ENCODE measurements at places on chromosomes 1 and 21. TPM values are rescaled to one million over a fixed set of nuclear protein-coding genes. Genes with fewer than 3 reads are reported as not detected.

GRCh38 chr1:43293176-43293575 is 7.6 kb upstream of the TIE1 start:
- H3K36me3 ChIP-seq = no peaks in the 10 kb centered on the region
- no peaks in the 10 kb centered on the region for H3K27me3 ChIP-seq
- no peak overlapping the region for H3K4me3 ChIP-seq
- no peak overlapping the region for H3K27ac ChIP-seq
- H3K4me1 ChIP-seq = peaks cover 26% of the 10 kb centered on the region

- H3K27ac ChIP-seq = no peak overlapping the region
- no peak overlapping the region for H3K4me3 ChIP-seq
- no peaks in the 10 kb centered on the region for H3K4me1 ChIP-seq
- H3K27me3 ChIP-seq = no peaks in the 10 kb centered on the region
- no peaks in the 10 kb centered on the region for H3K36me3 ChIP-seq
- no peak for DNase-seq
Measured at GRCh38 chr1:171583591-171584201, 38.3 kb upstream of the MYOCOS start.

GRCh38 chr1:78101514-78101913 is 55.7 kb downstream of the GIPC2 start:
- H3K27ac ChIP-seq = no peak overlapping the region
- H3K4me3 ChIP-seq = no peak overlapping the region
- H3K4me1 ChIP-seq = peaks cover 1% of the 10 kb centered on the region
- no peaks in the 10 kb centered on the region for H3K36me3 ChIP-seq

DNA sequence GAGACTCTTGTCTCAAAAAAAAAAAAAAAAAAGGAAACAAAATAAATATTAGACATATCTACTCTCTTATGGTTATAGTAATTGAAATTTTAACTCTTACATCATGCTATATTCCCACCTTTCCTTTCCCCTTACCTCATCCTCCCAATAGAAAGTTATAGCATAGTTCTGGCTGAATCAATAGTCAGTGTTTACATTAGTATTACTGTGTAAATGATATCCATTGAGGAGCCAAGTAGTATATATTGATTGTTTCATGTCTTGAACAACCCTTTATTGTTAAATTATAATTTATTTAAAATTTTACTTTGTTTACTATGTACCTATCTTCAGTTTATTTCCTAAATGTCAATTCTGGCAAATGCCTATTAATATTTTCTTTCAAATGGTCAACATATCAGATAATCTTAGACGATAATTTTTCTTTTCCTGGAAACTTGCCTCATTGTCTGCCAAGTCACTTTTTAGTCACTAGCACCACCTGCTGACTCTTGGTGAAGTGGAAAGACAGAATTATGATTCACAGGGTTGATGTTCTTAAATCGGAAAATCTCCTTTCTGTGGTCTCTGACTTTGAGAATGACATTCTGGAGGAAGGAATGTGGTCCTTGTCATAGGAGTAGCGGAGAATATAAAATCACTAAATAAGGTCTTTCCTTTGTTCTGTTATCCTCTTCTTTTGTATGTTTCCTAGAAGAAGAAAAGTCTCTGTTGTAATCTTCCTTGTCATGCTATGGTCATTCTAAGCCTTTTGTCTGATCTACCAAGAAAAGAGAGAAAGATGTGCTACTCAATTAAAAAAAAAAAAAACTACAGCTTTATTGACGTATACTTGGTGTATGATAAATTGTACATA is 8.6 kb downstream of the HJV start:
- peaks cover 4% of the 10 kb centered on the region for H3K4me1 ChIP-seq
- H3K27me3 ChIP-seq = no peaks in the 10 kb centered on the region
- DNase-seq = peak; percentile 36
- no peak overlapping the region for H3K27ac ChIP-seq
- H3K4me3 ChIP-seq = no peak overlapping the region

AJAP1 gene
- total RNA-seq = 20.8 TPM

SMIM1 gene
- 21.5 TPM for total RNA-seq
